Stimulated activated CD4-positive, alpha-beta T cell treated with anti-CD3 and anti-CD28 coated beads, Interleukin-4, amount 100 ng/mL, for 1 hour (primary cell): ENCODE measurements at places on chromosomes 13 and 19.

DNA sequence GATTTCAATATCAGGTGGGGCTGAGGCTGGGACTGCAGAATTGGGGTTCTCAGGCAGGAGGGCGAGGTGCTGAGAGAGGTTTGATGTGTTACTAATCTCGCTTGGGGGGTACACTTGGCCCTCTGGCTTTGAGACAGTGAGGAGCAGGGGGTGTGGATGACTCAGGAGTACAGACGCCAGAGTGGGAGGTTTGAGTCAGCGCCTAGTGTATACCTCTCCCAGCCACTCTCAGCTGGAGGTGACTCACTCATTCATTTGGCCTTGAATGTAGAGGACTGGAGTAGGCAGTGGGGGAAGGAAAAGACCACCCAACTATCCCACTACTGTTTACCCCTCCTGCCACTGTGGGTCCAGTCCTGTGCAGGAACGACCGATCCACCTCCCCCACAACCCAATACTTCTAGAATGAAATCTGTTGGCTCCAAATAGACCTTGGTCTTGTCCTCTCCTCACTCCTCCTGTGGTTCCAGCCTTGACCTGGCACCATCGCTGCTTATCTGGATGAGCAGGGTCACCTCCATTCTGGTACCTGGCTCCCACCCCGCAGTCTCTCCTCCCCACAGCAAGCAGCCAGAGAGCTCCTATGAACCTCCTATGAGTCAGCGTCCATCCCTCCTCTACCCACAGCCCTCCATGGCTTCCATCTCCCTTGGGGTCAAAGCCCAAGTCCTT is 20.1 kb upstream of the ZNRF4 start:
- DNase-seq = peak; percentile 39

GRCh38 chr13:23289917-23290357 is 109.2 kb downstream of the SGCG start:
- no peak for DNase-seq

DNA sequence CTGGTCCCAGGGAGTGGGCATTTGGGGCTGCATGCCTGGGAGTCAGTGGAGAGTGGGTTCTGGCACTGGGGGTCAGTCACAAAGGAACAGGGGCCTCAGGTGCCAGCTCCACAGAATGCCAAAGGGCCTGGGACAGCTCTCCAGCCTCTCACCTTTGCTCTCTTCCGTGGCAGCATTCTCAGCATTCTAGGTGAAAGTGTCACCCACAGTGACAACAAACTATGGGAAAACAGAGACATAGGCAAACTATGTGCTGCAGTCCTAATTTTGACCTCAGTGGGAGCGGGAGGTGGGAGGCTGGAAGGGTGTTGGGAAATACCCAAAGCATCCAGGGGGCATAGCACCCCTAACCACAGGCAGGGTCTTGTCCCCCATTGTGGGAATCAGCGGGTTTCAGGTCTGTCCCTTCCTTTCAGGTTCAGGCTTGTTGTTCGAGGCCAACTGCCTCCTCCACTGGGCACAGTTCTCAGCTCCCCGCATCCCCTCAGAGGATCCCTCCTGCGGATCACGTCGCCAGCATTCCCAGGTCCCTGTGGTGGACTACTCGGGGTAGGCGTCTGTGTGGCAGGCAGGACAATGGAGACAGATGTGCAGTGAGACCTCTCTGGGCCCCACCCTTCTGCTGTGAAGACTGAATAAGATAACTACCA is 52.4 kb downstream of the TSHZ3 start:
- no peak for DNase-seq

GRCh38 chr13:33610438-33611120 is 207.4 kb upstream of the RFC3 start:
- DNase-seq = peak; percentile 51

DNA sequence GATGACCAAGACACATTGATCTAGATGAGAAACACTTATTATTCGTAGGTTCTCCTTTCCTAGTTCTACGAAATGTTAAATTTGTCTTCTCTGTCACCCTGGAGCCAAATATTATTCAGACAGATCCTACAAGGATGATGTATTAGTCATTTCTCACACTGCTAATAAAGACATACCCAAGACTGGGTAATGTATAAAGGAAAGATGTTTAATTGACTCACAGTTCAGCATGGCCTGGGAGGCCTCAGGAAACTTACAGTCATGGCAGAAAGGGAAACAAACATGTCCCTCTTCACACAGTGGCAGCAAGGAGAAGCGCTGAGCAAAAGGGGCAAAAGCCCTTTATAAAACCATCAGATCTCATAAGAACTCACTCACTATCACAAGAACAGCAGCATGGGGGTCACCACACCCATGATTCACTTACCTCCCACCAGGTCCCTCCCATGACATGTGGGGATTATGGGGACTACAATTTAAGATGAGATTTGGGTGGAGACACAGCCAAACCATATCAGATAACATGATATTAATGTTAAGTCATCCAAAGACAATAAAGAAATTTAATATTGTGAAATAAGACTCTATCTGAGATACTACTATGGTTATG is 1248.8 kb upstream of the SLC10A2 start:
- DNase-seq = no peak

- DNase-seq = no peak
These were observed 80.3 kb upstream of the KLHL1 start for GRCh38 chr13:70188567-70188966.

GRCh38 chr19:7255631-7256030 is 38.6 kb downstream of the INSR start:
- DNase-seq = no peak

DNA sequence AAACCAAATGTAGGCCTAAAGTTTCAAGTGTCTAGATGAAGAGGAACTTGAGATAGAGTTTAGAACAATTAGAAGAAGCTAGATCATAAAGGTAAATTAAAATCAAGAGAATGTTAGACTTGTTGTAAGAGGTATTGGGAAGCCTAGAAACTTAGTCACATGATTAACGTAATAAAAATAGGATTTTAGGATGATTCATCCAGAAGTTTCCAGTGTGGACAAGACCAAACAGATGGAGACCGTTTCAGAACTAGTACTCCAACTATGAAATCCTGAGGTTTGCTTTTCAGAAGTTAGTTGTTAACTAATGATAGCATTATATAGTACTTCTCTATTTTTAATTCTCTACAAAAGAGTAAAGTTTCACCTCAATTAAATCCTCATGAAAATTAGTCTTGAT is 104.9 kb downstream of the MZT1 start:
- DNase-seq = no peak

DNA sequence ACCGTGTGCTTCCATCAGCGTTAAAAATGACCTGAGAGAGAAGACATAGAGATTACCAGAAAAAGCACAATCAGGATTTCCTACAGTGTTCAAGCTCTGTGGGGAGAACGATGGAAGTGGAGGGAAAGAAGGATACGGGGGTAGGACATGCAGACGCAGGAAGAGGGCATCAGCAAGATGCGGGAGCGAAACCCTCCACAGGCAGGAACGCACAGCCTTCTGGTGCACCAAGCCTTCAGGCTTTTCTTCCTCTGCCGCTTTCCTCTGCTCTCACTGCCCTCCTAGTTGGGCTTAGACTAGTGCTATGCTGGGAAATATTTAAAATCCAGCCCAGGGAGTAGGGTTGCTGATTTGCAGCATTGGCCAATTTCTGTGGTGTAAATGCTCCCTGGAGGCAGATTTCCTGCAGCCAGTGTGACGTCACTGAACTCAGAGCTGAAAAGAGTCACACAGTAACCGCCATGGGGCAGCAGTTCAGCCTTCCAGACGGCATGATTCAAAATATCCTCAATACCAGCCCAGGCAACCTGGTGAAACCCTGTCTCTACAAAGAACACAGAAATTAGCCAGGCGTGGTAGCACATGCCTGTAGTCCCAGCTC is 205.1 kb upstream of the SOX1 start:
- DNase-seq = no peak

DNA sequence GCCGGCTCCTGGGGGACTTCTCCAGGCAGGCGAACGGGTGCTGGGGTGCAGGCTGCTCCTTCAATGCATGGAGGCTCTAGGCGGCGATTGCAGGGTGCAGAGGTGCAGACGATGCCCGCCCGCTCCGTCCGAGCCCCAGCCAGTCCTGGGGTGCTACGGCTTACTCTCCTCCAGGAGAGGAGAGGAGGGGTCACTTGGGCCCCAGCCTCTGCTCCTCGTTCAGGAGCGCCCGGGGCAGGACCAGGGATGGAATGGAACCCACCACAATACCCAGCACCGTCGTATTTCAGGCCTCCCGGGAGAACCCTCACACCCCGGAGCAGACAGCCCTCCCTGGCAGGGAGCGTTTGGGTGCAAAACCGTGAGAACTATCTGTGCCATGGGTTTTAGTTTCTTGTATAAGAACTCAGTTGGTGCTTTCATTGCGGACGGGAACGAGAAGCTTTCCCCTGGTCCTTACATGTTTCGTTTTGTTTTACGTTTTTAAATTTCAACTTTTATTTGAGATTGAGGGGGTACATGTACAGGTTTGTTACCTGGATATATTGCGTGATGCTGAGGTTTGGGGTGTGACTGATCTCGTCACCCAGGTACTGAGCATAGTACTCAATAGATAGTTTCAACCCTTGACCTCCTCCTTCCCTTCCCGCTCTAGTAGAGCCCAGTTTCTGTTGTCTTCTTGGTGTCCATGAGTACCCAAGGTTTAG is 46.8 kb downstream of the ARHGEF18 start:
- no peak for DNase-seq

DNA sequence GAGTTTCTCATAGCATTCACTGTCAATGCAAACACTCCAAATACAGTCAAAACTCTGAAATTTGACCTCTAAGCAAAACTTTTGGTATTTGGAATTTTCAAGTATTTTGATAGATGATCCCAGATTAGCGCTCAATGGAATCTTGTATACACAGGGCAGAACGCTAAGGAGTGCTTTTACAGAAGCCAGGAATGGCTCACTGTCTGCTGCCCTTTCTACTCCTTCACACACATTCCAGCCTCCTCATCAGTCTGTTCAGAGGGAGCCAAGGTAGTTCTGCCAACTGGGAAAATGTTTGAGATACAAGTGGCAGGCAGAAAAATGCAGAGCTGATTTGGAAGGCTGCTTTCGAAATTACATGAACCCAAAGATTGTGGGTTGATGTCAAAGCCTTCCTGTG is 4.4 kb upstream of the STARD13 start:
- no peak for DNase-seq

DNA sequence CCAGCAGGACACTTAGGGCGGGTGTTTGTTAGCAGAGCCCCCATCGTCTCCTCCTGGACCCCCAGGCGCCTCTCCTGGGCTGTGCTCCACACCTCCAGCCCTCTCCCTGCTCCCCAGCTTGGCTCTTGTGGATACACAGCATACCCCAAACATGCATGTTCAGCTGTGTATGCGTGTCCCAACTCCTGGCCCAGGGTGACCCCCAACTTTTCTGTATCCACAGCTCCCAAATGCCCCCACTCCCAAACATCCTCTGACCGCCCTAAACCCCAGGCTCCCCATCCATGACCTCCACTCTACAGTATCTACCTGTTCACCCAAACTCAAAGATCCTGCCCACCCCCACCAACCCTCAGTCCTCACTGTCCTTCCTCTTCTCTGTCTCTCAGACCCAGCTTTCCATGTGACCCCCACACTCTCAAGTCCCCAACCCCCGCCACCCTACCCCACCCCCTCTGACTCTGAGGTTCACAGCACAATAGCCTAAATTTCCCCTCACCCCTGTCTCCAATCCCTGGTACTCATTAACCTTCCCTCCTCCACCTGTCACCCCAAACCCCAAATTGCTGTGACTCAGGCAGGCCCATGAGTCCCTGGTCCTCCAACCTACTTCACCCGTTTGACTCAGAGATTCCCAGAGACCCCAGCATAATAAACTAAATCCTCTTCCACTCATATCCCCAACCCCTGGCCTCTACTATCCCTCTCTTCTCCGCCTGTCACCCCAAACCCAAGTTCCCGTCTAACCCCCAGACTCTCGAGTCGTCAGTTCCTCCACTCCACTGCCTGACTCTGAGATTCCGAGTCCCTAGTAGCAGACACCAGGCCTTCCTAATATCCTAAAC is 968 bp downstream of the UBE2M start:
- DNase-seq = no peak

DNA sequence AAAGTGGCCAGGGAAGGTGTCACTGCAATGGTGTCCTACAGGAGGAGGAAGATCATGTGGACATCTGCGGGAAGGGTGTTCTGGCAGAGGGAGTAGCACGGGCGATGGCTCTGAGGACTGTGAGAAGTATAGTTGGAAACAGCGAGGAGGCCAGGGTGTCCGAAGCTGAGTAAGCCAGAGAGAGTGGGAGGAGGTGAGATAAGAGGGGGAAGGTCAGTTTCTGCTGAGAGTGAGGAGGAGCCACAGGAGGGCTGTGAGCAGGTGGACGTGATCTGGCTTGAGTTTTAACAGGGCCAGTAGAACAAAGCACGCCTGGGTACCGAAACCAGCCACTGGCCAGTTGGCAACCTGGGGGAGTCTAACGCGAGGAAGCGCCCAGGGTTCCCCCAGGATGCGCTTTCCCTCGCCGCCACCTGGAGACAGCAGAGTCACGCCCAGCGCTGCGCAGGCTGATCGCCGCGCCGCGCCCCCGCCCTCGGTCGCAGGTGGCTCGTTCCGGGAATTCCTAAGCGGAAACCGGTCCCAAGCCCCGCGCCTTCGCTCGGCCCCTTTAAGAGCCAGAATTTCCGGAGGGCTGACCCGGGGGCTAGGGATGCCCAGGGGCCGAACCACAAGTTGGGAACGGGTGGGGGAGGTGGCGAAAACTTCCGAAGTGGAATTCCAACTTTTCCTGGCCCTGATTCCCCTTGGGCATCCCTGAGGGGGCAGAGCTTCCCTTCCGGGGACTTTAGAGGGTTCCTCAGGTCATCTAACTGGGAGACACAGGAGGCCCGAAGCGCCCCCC is 1.1 kb upstream of the LSR start:
- peak; percentile 64 for DNase-seq

DNA sequence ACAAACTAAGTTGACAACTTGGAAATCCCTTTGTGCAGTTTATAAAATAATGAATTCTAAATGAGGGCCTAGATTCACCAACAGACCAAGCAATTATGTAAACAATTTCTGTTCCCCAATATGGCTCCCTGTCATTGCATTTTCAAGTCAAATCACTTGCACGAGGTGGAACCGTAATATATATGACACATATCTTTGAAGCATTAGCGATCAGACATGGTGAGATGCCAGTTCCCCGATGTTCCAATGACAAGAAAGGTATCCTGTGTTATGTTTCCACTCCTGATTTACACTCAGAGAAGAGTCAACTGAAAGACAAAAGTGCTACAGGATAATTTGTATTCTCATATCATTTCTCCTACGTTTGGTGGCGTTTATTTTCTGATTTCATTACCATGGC is 108.5 kb upstream of the TDRD3 start:
- no peak for DNase-seq

GRCh38 chr13:74336546-74336945 is 202.3 kb upstream of the KLF12 start:
- DNase-seq = no peak

GRCh38 chr13:50446611-50447010 is 396.9 kb downstream of the DLEU7 start:
- DNase-seq = no peak

GRCh38 chr13:31199527-31199848 is 287 bp upstream of the B3GLCT start:
- DNase-seq = no peak

DNA sequence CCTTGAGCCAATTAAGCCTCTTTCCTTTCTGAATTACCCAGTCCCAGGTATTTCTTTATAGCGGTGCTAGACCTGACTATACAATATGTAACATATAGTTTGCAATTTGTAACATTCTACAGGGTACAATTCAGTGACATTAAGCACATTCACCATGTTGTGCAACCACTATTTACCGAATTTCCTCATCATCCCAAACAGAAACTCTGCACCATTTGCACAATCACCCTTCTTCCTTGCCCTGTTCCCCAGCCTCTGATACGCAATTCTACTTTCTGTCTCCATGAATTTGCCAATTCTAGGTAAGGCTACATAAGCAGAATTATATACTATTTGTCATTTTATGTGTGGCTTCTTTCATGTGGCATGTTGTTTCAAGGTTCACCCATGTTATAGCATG is 13.7 kb upstream of the SIGLEC10 start:
- DNase-seq = no peak
